Thyroid gland (tissue), 4 donors: ENCODE measurements at places on chromosomes 1 and 21. TPM values are rescaled to one million over a fixed set of nuclear protein-coding genes. Genes with fewer than 3 reads are reported as not detected.

- peak; percentile 7 for DNase-seq
Measured at GRCh38 chr21:20999659-21000058, 1.4 kb downstream of the NCAM2 start.

DNA sequence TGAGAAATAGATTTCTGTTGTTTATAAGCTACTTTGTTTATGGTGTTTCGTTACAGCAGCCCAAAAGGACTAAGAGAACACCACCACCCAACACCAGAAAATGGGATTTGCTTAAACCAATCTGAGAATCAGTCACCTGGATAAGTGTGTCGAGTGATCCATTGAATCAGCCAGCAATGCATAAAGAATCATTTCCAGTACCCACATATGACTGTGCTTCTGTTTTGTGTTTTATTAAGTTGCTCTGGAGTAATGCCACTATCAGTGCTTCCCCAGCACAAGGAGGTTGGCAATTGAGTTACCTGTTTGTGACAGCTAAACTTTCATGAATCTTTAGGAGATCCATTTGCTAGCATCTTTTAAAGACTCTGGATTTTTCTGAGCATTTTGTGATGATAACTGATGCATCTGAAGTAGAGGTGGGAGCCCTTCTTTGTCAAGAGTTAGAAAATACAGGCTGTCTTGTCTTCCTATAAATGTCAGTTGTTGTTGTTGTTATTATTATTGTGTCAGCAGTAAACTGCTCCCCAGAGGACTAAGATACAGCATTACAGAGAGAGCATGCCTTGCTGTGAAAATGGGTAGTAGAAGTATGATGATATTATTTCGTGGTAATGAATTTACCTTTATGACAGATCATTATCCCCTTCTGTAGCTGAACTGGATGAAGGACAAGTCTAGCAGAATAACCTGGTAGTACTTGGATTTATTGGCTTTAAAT is 225.2 kb downstream of the NFIA start:
- DNase-seq, result no peak

- DNase-seq, result no peak
Measured at GRCh38 chr1:3586986-3587759, 24.1 kb downstream of the MEGF6 start.

- DNase-seq, result no peak
Measured at GRCh38 chr21:29942034-29942433, 2.2 kb upstream of the GRIK1 start.

- DNase-seq, result no peak
Measured at GRCh38 chr21:39681257-39681656, 63.7 kb upstream of the IGSF5 start.

The ANP32E gene
- 25.8 TPM for total RNA-seq

The CASQ2 gene
- 3.9 TPM for total RNA-seq

The ORC1 gene
- total RNA-seq, result 0.54 TPM

The PTPN22 gene
- total RNA-seq, result 6.2 TPM

The LRRIQ3 gene
- total RNA-seq, result 3.7 TPM

The FOXE3 gene
- not detected for total RNA-seq

The PLA2G2A gene
- 212 TPM for total RNA-seq

The TMEM51 gene
- total RNA-seq, result 12.0 TPM

The KCNE2 gene
- not detected for total RNA-seq
